Activated CD4-positive, alpha-beta T cell treated with anti-CD3 and anti-CD28 coated beads, Interleukin-2, amount 50 U/mL, for 48 hours (primary cell): ENCODE measurements at places on chromosomes 3 and 15.

DNA sequence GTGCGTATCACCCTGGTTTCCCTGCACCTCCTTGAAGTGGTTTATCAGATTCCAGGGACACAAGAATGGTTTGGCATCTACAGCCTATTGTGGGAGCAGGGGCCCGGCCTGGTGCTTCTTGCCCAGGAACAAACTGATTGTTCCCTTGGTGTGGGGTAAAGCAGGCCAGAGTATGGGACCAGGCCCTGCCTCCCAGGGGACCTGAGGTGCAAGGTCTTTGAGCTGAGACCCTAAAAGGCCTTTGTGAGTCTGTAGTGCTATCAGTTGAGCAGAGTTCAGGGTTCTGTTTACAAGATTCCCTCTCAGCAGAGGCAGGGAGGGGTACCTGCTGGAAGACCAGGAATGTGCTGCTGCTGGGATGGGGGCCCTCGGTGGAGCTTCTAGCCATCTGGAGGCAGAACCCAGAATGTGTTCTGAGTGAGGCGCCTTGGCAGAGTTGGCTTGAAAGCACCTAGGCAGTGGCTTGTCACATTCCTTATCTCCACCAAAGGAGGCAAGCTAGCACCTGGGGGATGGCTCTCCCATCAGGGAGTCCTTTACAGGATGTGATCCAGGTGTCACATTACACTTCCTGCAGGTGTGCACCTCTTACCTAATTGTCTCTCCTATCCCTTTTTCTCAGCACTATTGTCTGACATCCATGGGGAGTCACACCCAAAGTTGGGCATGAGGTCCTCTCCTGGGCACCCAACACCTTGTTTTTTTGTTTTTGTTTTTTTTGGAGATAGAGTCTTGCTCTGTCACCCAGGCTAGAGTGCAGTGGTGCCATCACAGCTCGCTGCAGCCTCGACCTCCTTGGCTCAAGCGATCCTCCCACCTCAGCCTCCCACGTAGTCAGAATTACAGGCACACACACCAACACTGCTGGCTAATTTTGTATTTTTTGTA, 13.1 kb downstream of the FLNB start:
- no peak for DNase-seq

- no peak for DNase-seq
Measured at GRCh38 chr3:39185959-39186691, 6.3 kb downstream of the XIRP1 start.

GRCh38 chr3:106190296-106190695, 321.5 kb upstream of the CBLB start:
- no peak for DNase-seq

DNA sequence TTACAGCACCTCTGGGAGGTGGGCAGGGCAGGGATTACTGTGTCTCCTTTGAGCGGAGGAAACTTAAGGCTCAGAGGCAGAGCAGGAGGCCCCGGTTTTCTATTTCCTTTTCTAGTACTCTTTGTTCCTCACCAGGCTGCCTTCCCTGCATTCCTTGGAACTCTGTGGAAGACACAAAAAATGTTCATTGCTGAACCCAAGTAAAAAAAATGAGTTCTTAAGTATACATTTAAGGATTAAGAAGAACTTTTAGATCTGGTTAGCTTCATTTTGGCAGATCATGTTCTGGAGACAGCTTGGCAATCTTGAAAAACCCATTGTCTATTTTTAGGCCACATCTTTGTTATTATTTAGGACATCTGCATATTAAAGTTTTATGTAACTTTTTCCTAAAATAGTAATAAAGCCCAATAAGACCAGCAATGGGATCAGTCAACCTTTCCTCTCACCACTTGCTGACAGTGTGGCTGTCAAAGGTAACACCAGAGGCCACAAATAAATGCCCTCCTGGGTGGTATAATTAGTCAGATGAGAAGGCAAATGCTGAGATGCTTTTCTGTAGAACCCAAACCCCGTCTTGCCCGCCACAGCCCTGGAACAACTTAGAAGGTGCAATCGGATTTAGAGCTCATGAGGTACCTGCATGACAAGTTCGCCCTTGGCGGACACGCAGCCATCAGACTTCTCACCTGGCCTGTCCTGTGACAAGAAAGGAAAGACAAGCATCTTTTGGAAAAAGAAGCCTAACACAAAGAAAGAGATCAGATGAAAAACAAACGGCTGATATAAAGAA, 97.2 kb downstream of the DGKG start:
- DNase-seq = no peak

GRCh38 chr3:108090049-108090700, 656 bp downstream of the CD47 start:
- DNase-seq = peak; percentile 58

DNA sequence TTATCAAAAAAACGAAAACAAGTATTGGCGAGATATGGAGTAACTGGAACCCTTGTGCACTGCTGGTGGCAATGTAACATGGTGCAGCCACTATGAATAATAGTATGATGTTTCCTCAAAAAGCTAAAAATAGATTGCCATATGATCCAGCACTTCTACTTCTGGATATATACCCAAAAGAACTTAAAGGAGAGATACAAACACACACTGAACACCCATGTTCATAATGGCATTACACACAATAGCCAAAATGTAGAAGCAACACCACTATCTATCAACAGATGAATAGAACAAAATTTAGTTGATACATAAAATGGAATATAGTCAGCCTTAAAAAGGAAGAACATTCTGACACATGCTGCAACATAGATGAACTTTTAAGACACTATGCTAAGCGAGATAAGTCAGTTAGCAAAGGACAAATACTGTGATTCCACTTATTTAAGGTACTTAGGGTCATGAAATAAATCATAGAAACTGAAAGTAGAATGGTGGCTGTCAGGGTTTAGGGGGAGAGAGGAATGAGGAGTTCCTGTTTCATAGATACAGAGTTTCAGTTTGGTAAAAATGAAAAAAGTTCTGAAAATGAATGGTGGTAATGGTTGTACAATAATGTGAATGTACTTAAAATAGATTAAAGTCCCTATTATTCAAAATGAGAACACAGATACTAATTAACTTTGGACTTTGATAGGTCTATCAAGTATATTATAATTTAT, 59.4 kb upstream of the IMPG2 start:
- no peak for DNase-seq

DNA sequence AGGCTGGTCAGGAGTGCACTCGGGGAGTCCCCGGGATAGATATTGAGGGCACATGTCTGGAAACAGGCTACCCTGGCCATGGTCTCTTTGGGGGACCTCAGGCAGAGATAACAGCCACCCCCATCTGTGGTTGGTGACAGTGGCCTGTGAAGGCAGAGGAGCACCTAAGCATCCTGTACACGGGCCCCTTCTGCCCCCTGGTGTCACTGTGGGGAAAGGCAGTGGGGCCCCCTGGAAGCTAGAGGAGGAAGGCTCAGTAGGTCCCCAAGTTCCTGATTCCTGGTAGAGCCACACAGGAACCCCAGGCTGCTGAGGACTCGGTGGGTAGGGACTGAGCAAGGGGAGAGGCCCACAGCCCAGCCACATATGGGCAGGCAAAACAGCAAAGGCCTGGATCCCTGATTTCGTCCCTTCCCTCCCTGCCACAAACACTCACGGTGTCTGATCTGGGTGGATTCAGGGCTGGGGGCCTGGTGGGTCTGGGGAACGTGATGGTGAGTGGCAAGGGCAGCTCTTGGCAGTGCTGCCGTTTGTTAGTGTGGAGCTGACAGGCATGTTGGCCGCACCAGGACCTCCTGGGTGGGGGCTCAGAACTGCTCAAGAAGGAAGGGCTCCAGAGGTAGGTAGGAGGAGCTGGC, 14.1 kb upstream of the CXCR6 start:
- DNase-seq = peak; percentile 73

- no peak for DNase-seq
Measured at GRCh38 chr15:40878785-40879184, 4.8 kb upstream of the RHOV start.

DNA sequence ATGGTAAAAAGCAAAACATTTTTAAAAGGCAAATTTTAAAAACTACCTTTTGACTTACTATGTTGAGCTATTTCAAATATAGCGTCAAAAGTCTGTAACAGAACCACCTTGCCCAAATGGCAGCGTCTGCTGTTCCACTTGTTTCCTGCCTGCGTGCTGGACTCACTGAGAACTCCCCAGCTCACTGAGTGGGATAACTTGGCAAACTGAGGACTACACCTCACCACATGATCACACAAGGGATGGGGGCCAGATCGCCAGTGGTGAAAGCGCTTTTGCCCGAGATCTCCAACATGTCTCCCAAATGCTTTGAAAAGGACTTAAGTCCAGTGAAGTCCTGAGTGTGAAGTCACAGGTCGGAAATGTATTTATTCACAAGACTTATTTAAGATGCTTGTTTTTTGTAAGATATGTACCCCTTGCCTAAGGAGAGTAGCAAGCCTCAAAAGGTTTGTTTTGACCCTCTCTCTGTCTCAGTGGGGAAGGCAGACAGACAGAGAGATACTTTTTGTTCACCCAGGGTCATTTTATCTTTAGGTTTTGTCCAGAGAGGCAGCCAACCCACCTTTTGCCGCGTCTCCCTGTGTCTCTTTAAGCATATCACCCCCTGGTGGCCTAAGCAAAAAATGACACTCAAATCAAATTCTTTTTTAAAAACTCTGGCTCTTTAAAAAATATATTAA, 192.6 kb downstream of the PDZRN3 start:
- peak; percentile 2 for DNase-seq

- no peak for DNase-seq
Measured at GRCh38 chr3:44337248-44337785, 1.2 kb upstream of the TCAIM start.

DNA sequence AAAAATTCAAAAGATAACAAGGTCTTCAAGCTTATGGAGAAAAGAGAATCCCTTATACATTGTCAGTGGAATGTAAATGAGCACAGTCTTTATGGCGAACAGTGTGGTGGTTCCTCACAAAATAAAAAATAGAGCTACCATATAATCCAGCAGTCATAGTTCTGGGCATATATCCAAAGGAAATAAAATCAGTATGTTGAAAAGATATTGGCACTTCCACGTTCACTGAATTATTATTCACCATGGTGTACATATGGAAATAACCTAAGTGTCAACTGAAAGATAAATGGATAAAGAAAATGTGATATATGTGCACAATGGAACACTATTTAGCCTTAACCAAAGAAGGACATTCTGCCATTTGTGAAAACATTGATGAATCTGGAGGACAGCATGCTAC, 1161.2 kb downstream of the ROBO2 start:
- DNase-seq = no peak

GRCh38 chr3:138781012-138781470, 53.7 kb downstream of the PIK3CB start:
- DNase-seq = peak; percentile 32

- no peak for DNase-seq
Measured at GRCh38 chr3:129598000-129598381, 8.5 kb downstream of the PLXND1 start.

DNA sequence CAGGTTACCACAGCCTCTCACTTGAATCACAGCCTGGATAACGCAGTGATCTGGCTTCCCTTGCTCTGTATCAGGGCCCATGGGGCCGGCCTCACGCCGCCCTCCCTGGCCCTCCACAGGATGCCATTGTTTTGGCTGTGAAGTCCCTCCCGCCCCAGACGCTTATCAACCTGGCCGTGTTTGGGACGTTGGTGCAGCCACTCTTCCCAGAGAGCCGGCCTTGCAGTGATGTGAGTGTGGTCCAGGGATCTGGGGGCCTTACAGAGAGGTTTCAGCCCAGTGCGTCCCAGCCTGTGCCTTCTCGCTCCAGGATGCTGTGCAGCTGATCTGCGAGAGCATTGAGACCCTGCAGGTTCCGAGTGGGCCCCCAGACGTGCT, 6.6 kb downstream of the VWA5B2 start:
- no peak for DNase-seq

DNA sequence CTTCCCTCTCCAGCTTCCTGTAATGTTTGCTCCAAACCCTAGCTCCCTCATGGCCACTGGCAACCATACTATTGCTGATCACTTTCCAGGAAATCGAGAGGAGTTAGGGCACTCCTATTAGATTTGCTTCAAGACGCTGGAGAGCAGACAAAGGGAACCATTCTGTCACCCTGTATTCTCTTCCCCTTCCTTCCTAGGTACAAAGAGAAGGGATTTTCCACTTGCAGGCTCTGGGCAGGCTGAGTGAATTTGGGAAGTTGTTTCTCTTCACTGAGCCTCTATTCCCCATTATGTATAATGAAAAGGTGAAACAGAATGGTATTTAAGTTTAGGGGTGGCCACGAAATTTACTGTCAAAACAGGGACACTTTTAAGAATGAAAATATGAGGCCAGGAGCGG, 99.4 kb upstream of the LPP start:
- no peak for DNase-seq

- DNase-seq = no peak
Measured at GRCh38 chr3:25355034-25355885, 72.8 kb upstream of the RARB start.

DNA sequence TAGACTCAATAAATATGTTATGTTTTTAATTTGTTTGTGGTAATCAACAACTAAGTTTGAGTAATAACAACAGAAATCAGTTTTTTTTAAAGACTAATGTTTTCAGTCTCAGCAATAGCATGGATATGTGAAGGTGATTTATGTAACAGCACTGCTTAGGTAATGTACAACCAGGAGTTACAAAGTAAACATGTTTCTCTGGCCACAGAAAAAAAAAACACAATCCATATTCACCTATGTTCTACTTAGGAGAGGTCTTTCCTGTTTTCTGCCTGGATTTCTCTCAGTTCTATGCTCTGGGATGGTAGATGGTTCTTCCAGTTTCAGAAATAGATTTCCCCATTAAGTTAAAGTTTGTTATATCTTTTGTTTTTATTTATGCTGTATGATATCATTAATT, 579.4 kb downstream of the SI start:
- DNase-seq = no peak

GRCh38 chr3:41900265-41900664, 61.6 kb downstream of the ULK4 start:
- DNase-seq = no peak

- peak; percentile 72 for DNase-seq
Measured at GRCh38 chr15:69760890-69761568, 308.4 kb downstream of the RPLP1 start.

- DNase-seq = no peak
Measured at GRCh38 chr3:97264180-97264579, 449.8 kb downstream of the EPHA6 start.

GRCh38 chr15:67833710-67834511, 5.9 kb downstream of the RNU6-1 start:
- no peak for DNase-seq

GRCh38 chr15:83733206-83733605, 79.3 kb downstream of the ADAMTSL3 start:
- no peak for DNase-seq
